ENCODE measurements at places on chromosomes 7 and 10.

GRCh38 chr7:22662036-22662435 is 65.0 kb upstream of the IL6 start:
- peak; percentile 78 for DNase-seq

DNA sequence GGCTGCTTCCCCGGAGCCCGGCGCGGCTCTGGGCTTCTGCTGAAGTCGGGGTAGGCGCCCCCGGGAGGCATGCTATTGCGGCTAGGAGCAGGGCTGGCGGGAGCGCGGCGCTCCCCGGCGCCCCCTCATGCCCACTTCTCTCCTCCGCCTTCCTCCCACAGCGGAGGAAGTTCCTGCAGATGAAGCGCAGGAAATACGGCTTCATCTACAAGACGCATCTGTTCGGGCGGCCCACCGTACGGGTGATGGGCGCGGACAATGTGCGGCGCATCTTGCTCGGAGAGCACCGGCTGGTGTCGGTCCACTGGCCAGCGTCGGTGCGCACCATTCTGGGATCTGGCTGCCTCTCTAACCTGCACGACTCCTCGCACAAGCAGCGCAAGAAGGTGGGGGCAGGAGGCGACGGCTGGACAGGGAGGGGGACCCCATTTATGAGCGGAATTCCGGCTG is 479 bp downstream of the CYP26A1 start:
- DNase-seq: no peak

DNA sequence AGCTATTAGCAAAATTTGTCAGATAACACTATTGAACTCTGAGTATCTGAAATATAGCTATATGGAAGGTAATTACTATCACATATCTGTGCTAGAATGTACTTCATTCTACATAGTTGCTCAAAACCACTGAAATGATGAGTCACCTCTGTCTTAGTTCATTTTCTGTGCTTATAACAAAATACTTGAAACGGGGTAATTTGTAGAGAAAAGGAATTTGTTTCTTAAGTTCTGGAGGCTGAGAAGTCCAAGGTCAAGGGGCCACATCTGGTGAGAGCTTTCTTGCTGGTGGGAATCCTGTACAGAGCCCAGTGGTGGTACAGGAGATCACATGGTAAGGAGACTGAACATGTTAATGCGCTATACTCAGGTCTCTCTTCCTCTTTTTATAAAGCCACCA is 41.9 kb upstream of the TNKS2 start:
- no peak for DNase-seq

- DNase-seq: no peak
Measured at GRCh38 chr7:23598296-23598695, 1.1 kb downstream of the CCDC126 start.

DNA sequence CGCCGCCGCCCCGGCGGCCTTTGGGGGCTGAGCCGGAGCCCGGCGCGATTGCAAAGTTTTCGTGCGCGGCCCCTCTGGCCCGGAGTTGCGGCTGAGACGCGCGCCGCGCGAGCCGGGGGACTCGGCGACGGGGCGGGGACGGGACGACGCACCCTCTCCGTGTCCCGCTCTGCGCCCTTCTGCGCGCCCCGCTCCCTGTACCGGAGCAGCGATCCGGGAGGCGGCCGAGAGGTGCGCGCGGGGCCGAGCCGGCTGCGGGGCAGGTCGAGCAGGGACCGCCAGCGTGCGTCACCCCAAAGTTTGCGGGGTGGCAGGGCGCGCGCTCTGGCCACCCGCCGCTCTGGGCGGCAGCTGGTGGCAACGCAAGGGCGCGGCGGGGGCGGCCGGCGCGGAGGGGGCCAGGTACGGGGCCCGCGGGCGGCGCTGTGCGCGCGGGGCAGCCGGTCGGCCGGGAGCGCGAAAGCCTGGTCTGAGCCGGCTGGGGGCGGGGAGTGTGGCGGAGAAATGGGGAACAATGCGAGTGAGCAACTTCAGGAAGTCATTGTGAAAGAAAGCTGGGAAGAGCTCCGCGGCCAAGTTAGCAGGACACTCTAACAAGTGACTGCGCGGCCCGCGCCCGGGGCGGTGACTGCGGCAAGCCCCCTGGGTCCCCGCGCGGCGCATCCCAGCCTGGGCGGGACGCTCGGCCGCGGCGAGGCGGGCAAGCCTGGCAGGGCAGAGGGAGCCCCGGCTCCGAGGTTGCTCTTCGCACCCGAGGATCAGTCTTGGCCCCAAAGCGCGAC is at the start of gene IKZF1:
Gene IKZF1, plus strand, starts transcription at position 588 of the 782 bp plus-strand sequence. CDS start 14,346 bp downstream, outside the sequence.
- DNase-seq: peak; percentile 68

GRCh38 chr7:29611941-29612544 is 48.4 kb downstream of the PRR15 start:
- no peak for DNase-seq

DNA sequence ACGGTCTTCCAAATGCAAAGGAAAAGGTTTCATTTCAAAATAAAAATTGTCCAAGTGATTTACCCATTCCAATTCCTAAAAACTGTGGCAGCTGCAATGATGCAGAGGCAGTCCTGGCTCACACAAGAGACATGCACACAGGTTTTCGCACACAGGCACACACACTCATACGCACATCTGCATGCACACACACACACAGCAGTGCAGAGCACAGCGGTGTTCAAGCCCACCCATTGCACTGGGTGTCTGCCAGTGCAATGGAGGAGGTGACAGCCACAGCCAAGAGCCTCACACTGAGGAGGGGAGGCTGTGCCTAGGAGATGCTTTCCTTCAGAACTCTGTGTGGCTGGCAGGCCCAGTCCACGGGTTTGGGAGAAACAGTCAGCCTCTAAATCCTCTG is 123.7 kb downstream of the SLIT1 start:
- no peak for DNase-seq

- no peak for DNase-seq
Measured at GRCh38 chr7:55427800-55428199, 62.7 kb downstream of the LANCL2 start.

DNA sequence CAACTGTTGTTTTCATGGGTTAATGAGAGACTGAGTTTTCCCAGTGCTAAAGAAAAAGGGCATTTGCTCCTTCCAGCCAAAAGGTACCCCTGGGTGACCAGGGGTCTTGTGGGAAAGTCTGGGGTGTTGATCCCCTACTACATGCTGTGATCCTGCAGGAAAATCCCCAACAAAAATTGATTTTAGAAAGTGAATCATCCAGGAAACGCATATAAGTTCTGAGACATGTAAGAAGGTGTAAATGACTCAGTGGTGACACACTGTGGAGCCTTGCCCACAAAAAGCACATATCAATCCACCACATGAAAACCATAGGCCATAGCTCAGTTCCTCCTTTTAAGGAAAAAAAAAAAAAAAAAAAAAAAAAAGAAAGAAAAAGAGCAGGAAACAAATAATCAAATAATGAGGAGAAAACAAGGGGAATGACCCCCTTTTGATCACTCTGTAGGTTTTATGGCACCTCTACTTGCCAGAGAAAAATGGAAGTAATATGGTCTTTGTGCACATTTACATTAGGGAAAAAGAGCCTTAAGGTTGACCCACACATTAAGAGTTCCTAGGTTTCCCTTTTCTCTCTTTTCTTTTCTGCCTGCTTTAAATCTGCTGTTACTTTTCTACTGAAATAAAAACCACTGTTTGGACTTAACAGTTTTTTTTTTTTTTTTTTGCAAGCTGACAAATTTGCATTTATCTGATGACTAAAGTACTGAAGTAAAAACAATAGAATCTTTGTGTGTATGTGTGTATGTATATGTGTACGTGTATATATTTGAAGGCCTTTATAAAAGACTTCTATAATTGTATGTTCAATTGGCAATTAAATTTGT is 386.0 kb downstream of the KIF20B start:
- DNase-seq: peak; percentile 13

GRCh38 chr10:34964166-34964800 is 125.9 kb downstream of the CUL2 start:
- DNase-seq: no peak

Data from naive B cell (primary cell).